ENCODE measurements at places on chromosomes 11 and 22.
A peak's percentile ranks its signal among the peaks of the same experiment; 100 is the strongest.

DNA sequence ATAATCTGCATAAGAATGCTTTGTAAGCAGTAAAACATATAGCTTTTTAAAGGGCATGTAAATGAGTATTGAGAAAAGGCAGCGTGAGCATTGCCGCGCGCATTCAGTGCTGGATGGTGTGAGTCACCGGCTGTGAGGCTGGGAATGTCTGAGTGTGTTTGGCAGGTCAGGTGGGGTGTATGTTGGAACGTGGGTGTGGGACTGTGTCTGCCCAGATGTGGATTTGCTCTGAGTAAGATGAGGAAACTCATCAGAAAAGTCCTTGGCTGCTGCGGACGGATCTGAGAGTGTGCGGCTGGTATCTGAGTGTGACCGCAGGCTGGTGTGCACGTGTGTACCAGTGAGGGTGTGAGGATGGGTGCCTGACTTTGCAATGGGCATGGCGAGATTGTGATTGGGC, 66.2 kb upstream of the NECTIN1 start:
- no peak for DNase-seq

DNA sequence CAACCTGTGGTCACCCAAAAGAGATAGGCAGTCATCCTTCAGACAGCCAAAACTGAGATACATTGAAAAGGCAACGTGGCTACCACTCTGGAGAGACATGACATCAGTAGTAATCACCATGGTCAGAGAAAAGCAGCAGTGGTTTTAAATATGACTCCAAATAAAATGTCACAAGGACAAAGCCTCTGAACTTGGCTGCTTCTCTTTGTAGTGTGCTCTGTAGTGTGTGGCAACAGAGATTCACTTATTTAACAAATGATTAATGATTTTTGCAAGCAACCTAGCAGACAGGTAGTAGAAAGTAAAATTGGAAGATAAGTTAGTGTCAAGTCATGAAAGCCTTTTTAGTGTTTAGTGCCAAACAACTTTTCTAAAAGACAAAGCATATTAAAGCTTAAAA, 63.5 kb downstream of the PAX6 start:
- DNase-seq, result no peak

- no peak for DNase-seq
Measured at GRCh38 chr11:9251311-9251710, 13.8 kb downstream of the DENND5A start.

DNA sequence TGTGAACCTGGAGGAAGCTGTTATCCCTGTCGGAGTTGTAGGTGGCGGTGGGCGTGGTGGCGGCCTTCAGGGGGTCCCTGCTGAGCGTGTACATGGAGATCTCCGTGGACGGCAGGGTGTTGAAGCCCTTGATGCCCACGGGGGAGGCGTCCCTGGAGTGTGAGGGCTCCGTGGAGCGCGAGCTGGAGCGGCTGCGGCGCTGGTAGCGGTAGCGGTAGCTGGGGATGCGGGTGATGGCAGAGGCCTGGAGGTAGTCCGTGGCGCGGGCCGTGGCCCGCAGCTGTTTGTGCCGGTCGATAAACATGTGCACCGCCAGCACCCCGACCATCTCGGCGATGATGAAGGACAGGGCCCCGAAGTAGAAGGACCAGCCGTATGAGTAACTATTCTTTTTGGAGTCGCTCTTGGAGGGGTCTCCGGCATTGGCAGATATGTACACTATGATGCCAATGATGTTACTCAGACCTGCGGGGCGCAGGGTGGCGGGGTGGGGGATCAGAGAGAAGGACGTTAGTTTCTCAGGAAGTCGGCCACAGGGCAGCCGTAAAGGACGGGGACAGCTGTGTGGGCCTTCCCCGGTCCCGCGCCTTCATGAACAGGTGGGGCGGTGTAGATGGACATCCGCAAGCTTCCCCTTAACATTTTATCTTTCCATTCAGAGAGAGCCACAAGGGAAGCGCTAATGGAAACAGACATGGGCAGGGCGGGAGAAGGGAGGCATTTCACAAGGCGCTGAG, 35.6 kb upstream of the EIF3D start:
- DNase-seq, result no peak

DNA sequence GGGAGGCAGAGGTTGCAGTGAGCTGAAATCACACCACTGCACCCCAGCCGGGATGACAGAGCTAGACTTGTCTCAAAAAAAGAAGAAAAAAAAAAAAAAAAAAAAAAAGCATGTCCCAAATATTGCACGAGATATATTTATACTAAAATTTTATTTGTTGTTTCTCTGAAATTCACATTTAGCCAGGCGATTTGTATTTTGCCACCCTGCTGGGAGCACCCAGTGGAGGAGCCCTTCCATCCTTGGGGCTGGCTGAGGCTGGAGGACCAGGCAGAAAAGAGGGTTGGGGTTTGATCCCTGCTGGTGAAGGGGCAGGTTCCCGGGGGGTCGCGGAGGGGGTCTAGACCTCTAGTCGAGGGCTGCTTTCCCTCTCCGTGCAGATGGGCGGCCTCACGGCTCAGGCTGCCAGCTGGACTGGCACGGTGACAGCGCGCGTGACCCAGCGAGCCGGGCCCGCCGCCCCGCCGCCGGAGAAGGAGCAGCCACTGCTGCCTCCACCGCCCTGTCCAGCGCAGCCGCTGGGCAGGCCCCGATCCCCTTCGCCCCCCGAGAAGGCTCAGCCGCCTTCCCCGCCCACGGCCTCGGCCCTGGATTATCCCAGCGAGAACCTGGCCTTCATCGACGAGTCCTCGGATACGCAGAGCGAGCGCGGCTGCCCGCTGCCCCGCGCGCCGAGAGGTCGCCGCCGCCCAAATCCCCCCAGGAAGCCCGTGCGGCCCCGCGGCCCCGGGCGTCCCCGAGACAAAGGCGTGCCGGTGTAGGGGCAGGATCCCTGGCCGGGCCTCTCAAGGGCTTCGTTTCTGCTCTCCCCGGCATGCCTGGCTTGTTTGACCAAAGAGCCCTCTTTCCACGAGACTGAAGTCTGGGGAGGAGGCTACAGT, 952 bp upstream of the CATSPERZ start:
- peak; percentile 85 for DNase-seq

- no peak for DNase-seq
Measured at GRCh38 chr11:64591257-64592233, 525 bp downstream of the SLC22A12 start.

DNA sequence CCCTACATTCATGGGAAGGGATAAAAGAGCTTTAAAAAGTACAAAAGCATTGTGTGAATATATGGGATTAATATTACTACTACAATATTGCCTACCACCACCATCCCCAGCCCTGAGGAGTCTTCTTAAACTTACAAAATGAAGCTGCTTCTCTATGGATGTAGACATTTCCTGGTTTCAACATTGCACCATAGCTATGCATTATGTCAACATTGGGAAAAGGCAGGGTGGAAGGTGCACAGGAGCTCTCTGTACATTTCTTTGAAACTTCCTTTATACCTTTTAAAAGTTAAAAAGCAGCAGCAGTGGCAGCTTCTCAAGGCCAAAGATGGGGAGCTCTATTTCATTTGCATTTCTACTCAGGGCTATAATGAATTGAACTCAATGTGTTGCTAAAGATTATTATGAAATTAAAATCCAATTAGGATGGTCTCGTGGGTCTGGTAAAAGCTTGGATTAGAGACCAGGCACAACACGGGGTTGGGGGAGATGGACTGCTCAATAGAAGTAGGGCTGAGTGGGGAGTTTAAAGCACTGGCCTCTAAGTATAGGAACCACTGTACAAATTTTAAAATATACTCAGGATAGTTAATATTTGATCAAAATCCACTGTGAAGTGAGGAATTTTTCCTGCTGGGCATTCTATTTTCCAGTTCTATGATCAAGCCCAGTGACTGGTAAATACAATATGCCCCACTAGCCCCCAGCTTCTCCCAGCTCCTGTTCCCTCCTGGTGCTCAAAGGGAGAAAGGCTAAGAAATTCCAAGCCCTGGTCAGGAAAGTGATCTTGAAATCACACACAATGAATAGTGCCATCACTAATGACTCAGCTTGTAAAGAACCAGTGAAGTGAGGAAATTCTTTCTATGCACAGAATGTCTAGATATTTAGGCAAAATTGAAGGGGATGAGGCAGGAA, 362.7 kb upstream of the CCDC90B start:
- no peak for DNase-seq

- no peak for DNase-seq
Measured at GRCh38 chr11:70050243-70050642, 27.9 kb upstream of the ANO1 start.

DNA sequence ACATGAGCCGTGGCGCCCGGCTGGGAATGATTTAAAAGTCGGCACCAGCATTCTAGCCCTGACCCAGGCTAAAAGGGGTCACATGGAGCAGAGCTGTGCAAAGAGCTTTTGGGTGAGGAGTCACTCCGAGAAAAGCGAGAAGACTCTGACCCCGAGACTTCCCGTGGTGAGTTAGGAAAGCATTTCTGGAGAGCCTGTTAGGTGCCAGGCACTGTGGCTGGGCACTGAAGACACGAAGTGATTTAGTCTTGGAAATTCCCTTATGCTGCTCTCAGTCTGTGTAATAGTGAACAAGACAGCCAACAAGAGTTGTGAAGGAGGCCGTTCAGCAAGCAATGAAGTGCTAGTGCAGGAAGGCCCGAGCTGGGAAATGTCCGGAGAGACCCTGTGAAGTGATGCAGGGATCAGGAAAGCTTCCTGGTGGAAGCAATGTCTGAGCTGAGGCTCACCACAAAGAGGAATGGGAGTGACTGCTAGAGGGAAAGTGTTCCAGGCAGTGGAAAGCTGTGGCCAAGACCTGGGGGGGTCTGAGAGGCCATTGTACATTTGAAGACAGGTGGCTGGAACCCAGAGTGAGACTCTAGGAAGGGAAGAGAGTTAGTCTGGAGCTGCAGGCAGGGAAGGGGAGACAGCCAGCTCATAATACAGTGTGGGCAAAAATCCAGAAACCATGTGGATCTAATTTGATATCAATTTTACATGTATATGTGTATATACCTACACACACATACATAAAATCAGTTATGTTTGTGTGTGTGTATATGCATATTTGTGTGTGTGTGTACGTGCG, 31.6 kb downstream of the MARK2 start:
- DNase-seq, result no peak

- DNase-seq, result no peak
Measured at GRCh38 chr11:88421530-88421929, 84.0 kb upstream of the CTSC start.

DNA sequence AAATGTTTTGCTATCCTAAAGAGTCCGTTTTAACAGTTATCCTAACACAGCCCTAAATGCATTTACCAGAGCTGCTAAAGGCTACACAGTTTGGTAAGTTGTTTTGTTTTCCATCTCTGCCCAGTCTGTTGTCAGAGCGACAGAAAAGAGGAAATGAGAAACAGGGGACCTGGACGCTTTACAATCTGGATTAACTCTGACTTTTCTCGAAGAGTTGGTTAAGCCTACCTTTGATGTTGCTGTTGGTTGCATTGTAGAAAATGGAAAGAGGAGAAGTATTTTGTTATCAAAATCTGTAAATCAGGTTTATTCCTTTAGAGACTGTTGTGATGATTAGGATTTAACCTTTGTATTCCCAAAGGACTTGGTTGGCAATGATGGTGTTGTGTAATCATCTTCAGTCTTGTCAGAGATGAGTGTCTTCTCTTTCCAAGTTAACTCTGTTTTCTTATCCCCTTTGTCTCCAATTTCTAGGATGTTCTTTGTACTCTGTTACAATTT, 481 bp downstream of the ANGPTL5 start:
- DNase-seq, result no peak

GRCh38 chr11:13118194-13118593, 109.1 kb downstream of the RASSF10 start:
- no peak for DNase-seq

GRCh38 chr11:66159324-66159984, 89.4 kb downstream of the PACS1 start:
- DNase-seq, result no peak

DNA sequence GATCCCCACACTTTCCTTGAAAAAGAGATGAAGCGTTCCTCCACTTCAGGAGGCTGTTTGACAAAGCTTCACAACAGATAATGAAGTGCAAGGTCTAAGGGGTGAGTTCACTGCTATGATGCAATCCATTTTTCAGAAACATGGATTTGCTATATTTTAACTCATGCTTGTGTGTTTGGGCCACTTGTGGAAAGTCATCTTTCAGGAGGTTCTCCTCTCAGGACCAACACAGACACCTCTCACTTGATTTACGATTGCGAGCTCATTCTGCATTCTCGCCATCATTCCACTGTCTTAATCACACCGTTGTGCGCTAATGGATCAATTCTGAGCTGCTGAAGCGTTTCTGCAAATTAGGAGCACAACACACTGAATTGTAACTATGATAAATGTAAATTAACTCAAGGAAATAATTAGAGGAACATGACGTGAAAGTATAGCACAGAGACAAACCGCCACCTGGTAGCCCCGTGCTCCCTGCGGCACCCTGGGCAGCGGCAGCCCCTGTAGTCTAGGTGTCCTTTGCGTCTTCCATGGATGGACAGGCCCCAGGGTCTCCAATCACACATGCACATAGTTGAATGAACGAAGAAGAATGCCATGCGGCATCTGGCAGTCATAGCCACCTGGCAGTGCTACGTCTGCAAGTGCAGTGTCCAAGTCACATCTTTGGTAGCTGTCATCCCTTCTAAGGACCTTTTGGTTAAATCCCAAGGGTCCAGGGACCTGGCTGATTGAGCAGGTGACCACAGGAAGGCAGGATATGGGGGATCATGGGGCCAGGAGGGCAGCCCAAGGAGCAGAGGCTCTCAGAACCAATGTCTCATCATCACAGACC, 28.1 kb upstream of the RTL6 start:
- no peak for DNase-seq

GRCh38 chr11:123178186-123178585, 16.9 kb downstream of the CLMP start:
- DNase-seq, result no peak

DNA sequence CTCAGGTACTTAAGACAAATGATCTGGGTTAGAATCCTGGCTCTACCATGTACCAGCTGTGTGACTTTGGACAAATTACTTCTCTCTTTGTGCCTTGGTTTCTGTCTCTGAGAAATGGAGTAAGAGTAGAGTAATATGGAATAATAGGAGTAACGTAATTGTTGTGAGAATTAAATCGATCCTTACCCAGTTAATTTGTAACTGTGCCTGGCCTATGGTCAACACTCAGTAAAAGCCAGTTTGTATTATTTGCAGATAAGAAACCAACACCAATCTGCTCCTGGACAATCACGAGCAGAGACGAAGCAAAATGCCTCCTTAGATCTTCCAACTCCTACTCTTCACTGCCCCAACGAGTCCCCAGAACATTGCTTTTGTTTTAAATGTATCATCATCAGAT, 266.7 kb downstream of the DCDC1 start:
- DNase-seq, result no peak

GRCh38 chr11:65211293-65212105, 29.8 kb downstream of the CAPN1 start:
- no peak for DNase-seq

- no peak for DNase-seq
Measured at GRCh38 chr22:20970939-20971657, 4.0 kb downstream of the AIFM3 start.

- DNase-seq, result no peak
Measured at GRCh38 chr11:5339771-5340322, 3.5 kb downstream of the OR51B5 start.

Data from pancreas (tissue), 10 donors.